ENCODE measurements at places on chromosomes 1 and 21. TPM values are rescaled to one million over a fixed set of nuclear protein-coding genes. Genes with fewer than 3 reads are reported as not detected.

GBP6 gene
- not detected for total RNA-seq

DPT gene
- not detected for total RNA-seq

SLC2A1 gene
- 130 TPM for total RNA-seq

SYT2 gene
- total RNA-seq = 0.01 TPM

IL6R gene
- 23.9 TPM for total RNA-seq

ANXA9 gene
- 0.80 TPM for total RNA-seq

POLR3C gene
- 34.8 TPM for total RNA-seq

CD1B gene
- not detected for total RNA-seq

ARMH1 gene
- total RNA-seq = 0.93 TPM

PALMD gene
- total RNA-seq = 0.32 TPM

LORICRIN gene
- total RNA-seq = not detected

GNPAT gene
- total RNA-seq = 35.3 TPM

PLPPR4 gene
- total RNA-seq = not detected

TLCD4 gene
- total RNA-seq = 10.6 TPM

Data from A549 treated with CORT108297 at 1 μM for 4 hours (cell line).